ENCODE measurements at places on chromosomes 1 and 21. TPM values are rescaled to one million over a fixed set of nuclear protein-coding genes. Genes with fewer than 3 reads are reported as not detected.
A peak's percentile ranks its signal among the peaks of the same experiment; 100 is the strongest.

- DNase-seq, result no peak
Measured at GRCh38 chr1:189866606-189867005, 611.1 kb downstream of the BRINP3 start.

DNA sequence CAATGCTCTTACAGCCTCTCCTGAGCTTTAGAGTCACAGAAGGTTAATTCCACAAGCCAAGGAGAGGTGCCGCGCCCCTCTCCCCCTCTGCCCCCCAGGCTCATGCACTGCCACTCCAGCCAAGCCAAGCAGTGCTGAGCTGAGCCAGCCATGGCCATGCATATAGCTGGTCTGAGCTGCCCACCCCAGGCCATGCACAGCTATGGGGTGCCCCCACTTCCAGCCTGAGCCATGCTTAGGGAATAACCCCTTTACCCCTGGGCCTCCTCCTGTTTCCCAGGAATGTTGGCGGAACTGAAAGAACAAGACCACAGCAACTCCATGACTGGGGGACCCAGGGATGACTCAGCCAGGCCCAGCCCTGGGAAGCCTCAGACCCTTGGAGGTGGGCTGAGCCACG lies 34.0 kb upstream of the MAGOH start:
- no peak for DNase-seq

ITGB3BP gene
- total RNA-seq, result 8.4 TPM

- no peak for DNase-seq
Measured at GRCh38 chr21:38243732-38244406, 12.9 kb upstream of the KCNJ15 start.

DNA sequence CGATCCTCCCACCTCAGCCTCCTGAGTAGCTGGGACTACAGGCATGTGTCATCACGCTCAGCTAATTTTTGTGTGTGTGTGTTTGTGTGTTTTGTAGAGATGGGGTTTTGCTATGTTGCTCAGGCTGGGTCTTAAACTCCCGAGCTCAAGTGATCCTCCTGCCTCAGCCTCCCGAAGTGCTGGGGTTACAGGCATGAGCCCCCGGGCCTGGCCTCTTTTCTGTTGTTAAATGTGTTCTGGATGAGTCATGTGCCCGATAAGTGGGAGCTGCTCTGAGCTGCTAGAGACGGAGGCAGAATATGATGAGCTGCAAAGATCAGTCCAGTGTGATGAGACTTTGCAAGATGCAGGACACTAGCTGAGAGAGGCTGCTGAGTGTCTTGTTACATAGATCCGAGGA lies 75.5 kb downstream of the VPS13D start:
- DNase-seq, result no peak

GRCh38 chr1:17098446-17099317 lies 20.6 kb downstream of the PADI2 start:
- peak; percentile 57 for DNase-seq

Measured in Right ventricle myocardium superior (tissue), 1 donor.